Suppressor macrophage (primary cell): ENCODE measurements at places on chromosomes 2 and 18.
A peak's percentile ranks its signal among the peaks of the same experiment; 100 is the strongest.

DNA sequence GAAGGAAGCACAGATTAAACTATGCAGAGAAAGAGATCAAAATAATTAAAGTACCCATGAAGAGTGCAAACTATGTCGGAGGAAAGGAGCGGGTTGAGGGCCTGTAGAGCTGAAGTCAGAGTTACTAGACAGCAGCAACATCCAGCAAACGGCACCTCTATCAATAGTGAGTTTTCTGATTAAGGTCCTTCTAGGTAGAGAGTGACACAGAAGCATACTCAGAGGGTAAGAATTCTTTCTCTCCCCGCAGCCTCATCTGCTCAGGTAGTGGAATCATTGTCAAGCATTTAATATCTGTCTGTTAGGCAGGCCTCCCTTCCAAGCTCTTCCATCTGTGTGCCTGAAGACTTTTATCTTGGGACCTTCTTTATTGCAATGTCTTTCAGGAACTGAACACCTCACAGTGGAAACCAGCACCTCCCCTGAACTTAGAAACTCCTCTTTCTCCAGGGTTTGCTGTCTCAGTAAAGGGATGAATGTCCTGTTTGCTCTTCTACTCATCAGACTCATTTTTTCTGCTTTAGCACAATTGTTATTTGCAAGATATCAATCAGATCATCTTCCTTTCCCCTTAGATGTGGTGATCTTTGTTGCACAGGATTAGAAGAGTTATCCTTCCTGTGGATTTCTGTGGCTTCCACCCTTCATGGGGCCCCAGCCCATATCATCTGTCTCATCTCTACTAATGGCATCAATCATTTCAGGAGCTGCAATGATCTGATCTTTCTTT is 28.8 kb downstream of the SP140 start:
- DNase-seq: no peak

DNA sequence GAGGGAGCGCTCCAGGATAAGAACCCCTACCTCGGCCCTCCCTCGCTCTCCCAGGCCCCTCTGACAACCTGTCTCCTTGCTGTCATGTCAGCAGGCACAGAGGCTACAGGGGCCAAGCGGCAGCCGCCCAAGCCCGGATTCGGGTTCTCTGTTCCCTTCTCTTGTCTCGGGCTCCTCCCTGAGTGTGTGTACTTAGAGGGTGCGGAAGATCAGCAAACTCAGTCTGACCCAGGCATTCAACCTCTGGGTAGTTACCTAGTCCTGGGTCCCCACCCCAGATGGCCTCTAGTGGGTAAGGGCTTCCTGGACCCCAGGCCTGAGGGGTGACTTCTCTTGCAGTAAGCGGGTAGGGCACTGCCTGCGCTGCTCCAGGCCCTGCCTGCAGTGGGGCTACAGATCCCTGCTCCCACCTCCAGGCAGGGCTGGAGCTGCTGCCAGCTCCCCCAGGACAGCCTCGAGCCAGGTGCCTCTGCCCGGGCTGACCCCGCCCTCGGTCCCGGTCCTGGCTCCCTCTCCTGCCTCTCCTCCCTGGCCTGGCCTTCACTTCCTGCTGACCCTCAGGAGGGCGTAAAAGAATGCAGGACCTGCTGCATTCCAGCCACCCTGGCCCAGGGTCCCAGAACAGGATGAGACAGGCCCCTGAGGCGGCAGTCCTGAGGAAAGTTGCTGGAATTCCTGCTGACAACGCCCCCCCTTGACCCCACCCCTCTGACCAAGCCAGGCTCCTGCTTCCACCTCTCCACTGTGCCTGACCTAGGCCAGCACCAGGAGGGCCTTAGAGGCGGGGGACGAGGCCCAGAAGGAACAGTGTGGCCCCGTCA is 22.0 kb downstream of the GPC1 start:
- no peak for DNase-seq

- DNase-seq: no peak
These were observed 12.0 kb upstream of the CHRNA1 start for GRCh38 chr2:174776223-174776622.

DNA sequence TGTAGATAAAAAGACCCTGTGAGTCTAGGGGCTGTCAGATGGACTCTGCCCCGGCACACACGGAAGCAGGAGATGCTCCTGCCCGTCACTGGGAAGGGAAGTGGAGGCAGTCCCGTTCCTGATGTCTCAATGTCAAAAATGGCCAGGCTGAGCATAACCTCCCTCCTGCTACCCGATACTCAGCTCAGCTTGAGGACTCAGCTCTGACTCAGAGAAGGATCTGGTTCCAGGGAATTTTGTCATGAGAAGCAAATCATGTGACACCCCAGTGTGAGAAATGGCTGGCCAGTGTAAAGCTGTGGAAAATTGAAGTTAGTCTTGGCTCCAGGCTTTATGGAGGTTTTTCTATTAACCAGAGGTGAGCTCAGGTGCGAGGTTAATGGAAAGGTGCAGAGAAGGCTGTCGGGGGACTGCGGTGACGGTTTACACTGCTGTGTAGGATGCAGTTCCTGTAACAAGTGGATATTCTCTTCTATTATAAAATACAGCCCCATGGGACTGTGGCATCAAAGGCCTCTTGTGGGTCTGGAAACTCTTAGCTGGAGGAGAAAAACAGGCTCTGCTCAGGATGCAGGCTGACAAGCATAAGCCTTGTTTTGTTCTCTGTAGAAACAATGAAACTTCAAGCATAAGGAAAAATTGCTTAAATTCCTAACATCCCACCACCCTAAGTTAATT is 24.7 kb upstream of the AGAP1 start:
- no peak for DNase-seq

DNA sequence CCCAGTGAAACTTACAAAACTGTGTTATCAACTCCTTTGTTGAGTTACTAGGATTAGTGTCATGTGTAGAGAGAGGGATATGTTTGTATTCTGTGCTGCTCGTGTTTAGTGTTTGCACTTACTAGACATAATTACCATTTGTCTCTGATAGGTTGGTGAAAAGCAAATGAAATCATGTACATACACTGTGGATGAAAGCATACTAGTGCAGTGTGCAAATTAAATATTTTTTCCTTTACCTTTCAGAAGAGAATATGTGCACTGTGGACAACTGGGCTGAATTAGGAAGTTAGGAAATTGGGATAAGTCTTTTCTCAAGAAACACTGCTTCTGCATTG is 1.2 kb downstream of the KIAA1328 start:
- DNase-seq: no peak

GRCh38 chr2:47735912-47736311 is 47.0 kb upstream of the MSH6 start:
- no peak for DNase-seq

DNA sequence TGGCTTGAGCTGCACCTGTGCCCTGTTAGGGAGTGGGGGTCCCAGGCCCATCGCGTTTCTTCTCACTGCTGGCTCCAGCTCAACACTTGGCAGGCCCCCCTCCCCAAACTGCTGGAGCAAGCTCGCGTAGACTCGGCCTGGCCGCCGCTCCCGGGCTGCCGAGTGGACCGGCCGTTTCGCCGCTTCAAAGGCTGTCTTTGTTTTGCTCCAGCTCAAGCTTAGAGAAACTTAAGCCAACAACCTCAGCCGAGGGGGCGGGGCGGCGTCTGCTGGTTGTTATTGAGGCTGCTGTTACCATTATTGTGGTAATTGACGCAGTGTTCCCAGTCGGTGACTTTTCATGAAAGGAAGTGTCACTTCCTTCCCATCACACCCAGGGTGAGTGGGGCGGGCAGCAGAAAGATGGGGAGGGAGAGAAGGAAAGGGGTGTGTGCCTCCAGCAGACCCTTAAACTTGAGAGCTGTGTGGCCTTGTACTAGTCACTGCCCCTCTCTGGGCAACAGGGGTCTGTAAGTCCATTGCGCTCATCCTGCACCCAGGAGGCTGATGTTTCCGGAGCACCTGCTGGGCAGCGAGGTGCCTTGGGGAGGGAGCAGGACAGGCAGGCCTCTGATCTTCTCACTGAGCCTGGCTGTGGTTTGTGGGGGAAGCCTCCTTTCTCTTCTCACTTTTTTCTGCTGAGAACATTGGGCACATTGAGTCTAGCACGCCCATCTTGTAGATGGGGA is 2.1 kb downstream of the ARID5A start:
- DNase-seq: peak; percentile 85

DNA sequence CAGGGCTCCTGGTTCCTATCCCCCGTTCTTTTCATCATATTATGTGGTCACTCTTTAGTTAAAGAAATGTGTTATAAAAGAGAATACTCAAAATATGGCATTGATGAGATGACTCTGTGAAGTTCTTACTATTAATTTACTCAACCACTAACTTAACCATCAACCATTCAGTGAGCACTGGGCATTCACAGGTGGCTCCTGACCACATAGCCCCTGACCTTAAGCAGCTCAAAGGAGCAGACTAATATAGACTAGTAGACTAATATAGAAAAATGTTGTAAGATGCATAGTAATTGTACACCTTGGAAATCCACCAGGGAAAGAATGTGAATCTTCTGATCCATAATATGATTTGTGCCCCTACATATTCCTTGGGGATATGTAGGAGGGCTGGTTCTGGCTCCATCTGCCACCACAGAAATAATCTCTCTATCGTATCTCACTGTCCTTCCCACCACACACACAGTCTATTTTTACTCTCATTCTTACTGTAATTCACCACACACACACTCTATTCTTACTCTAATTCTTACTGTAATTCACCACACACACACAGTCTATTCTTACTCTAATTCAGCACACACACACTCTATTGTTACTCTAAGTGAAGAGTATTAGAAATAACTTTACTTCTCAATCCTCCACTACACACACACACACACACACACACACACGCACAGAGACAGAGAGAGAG is 188.9 kb upstream of the ITGA4 start:
- DNase-seq: no peak

GRCh38 chr18:52343138-52343537 is 3.1 kb downstream of the DCC start:
- no peak for DNase-seq

DNA sequence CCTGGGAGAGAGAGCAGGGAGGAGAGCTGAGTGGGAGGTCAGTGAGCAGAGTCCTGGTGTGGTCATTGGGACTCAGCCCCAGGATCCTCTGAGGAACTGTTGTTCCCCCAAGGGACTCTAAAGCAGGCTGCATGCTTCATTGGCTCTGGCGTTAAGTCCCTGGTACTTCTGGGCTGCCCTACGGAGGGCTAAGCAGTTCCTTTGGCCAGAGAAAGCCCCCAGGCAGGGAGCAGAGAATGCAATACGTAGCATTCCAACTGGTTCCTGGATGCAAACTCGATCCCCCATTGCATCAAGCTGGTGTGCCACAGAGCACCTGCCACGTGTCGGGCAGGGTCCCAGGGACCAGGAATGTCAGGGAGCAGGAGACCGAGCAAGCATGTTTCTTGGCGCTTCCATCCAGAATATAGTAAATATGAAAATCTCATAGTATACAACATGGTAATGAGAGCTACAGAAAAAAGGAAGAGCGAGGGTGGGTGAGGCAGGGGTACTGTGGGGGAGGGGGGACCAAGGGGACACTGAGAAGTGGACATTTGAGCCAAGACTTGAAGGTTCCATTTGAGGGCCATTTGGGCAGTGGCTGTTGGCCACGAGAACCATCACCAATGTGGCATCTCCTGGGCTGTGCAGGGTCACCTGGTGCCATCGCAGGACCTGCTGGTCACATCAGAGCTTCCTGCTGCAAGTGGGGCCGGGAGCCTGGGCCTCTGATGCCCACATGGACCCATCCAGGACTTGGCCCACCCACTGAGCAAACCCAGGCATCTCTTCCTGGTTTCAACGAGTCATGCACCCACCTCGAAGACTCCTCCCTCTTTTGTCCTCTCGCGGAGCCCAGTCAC is 160.4 kb downstream of the ASB1 start:
- no peak for DNase-seq

- DNase-seq: no peak
These were observed 352.6 kb upstream of the CRIM1 start for GRCh38 chr2:36002941-36003340.

DNA sequence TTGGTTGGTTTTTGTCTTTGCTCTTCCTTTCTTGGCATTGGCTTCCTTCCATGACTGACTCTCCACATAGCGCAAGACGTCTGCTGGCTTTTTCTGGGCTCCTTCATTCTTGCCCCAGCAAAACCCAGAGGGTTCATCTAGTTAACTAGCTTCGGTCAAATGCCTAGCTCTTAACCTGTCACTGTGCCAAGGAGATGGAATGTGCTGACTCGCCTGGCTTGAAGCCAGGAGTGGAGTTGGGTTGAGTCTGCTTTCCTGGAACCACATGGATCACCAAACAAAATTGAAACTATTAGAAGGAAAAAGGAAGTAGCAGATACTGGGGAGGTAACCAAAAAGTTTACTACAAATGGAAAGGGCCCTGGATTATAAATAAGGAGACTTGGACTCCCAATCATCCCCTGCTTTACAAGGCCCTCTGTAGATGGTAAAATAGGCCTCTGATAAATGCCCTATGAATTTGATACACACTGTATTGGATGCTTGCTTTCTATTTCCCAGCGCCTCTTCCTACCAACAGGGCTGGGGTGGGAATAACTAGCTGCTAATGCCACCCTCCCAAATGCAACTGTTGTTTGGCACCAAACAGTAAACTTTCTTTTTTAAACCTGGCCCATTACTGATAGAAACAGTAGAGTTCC is 11.3 kb downstream of the MALT1 start:
- peak; percentile 48 for DNase-seq
